ENCODE measurements at places on chromosomes 6 and 20.

- no peak for DNase-seq
Measured at GRCh38 chr20:24668791-24669190, 199.4 kb downstream of the SYNDIG1 start.

DNA sequence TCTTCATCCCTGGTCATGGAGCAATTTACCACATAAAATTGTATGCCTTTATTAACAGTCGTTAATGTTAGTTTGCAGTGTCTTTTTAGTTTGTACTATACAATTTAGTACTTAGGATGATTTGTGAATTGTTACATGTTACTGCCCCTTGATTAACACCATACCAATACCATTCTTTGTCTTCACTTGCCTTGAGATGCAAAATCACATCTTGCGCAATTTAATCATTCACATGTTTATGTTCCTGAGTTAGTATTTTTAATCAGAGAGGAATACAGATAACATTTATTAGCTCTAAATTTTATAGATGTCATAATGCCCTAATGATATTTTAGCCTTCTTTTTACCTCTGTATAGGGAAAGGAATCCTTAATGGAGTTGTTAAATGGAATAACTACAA lies 114.1 kb downstream of the SCAF8 start:
- DNase-seq: no peak

GRCh38 chr20:59561228-59561605 lies 43.1 kb upstream of the PHACTR3 start:
- no peak for DNase-seq

- DNase-seq: no peak
Measured at GRCh38 chr20:21395666-21396598, 1.4 kb downstream of the NKX2-4 start.

- DNase-seq: no peak
Measured at GRCh38 chr6:107125771-107126170, 10.5 kb upstream of the BEND3 start.

DNA sequence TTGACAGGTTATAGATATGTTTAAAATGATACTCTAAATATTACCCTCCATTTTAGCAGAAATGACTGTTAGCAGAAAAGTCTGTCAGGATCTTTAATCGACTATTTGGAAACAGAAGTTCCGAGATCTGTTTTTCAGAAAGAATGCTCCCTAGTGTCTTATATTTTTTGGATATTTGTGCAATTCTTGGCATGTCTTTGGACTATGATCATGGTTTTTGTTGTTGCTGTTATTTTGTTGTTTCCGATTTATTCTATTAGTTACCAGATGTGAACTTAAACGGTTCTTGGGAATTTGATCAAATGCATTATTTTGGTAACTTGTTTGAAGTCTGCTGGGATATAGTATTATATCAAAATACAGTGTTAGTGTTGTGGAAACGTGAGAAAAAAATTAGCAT lies 106.4 kb upstream of the CEP162 start:
- DNase-seq: no peak

DNA sequence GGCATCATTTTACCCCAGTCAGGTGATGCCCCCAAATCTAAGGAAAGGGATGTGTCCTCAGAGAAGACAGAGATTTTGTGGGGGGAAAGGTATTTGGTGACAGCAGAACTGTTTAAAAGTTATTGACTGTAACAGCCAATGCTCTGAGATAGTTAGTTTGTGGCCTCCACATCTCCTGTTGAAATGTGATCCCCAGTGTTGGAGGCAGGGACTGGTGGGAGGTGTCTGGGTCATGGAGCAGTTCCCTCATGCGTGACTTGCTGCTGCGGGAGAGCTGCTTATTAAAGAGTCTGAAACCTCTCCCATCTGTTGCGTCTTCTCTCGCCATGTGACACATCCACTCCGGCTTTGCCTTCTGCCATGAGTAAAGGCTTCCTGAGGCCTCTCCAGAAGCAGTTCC lies 282.8 kb upstream of the FOXQ1 start:
- DNase-seq: no peak

DNA sequence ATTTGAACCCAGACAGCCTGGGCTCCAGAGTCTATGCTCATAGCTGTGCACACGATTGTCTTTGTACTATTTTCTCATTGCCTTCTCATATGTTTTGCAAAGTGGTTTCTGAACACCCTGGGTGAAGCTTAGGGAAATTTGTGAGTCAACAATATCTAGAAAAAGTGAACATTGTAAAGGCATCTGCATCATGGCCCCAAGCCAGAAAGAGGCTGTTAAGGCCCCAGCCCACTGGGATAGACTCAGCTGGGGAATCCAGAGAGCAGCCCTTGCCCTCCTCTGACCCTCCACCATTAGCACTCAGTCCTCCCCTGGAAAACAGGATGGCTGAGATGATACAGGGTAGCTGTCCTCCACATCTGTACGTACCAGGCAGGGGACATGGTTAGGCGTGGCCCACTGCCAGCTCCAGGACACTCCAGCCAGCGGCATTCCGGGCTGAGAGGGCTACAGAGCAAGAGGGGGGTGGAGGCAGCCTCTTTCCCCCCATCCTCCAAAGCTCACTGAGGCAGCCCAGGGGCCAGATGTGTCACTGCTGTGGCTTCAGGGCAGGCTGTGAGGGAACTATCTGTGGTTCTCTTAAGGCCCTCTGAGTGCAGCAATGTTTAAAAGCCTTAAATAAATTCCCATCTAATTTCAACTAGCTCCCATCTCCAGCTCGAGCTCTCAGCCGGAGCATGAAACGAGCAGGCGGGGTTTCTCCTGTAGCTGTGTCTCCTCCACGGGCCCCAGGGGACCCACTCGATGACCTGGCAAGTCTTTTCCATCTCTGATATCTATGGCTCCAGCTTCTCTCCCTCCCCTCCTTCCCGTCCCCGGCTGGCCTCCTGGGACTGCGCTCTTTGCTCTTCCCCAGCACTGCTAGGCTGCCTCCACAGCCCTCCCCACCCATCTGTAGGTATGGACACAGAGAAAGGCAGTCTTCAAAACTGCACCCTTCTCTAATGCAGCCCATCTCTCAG lies 209.4 kb upstream of the LRFN2 start:
- no peak for DNase-seq

DNA sequence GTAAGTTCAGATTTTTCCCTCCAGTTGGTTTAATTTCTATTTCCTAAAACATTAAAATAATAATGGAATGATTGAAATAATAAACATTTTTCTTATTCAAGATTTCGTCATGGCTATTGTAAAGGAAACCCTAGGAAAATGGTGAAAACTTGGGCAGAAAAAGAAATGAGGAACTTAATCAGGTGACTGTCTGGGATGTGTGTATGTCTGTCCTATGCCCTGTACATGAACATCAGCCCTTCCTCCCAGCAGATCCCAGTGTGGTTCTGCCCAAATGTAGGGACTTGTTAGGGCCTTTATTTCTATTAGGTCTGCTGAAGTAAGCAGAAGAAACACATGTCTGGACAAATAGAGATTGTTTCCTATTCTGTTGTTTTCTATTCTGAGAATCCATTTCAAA lies 13.1 kb downstream of the RIOK1 start:
- DNase-seq: no peak

DNA sequence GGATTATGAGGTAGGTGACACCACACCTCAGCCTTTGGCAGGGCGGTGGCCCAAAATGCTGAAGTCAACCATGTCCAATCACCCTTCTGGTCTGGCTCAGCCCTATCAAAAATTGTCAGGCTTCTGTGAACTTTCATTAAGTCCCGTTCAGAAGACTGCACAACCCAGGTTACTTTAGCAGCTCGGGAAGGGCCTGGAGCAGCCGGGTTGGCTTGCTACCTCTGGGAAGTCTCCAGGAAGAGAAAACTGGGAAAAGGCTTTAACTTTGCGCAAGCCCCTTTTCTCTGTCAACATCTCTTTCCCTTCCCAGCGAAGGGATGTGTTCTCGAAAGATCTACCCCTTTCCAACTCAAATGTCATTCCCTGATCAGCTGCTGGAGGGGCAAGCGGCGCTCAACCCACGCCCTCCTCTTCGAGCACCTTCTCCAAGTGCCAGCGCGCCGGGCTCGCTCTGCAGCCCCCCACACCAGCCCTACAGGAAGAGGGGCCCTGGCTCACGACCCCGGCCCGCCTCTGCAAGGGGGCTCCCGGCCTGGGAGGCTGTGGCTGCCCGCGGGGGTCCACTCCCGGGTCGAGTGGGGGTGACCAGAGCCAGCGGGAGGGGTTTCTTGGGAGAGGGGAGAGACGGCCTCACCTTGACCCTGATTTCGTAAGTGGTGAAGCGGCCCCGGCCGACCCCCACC lies 573 bp downstream of the SNX3 start:
- DNase-seq: no peak

- no peak for DNase-seq
Measured at GRCh38 chr6:56687551-56687950, 44.9 kb upstream of the DST start.

DNA sequence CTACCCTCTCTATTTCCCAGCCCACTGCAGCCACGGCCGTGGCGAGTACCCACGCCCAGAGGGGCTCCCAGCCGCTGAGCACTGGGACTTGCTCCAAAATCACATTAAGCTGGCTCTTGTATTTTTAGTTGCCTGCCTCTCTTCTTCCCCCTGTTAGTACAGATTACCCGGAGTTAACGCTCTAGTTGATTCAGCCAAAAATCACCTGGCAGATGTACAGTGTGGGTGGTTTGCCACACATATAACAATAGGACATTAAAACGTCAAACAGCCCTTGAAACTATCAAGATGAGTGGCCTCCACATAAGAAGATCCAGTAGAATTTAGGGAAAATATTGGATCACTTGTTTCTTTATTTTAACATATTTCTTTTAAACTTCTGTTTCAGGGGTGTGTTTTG lies 268.8 kb upstream of the PRDM1 start:
- DNase-seq: no peak

GRCh38 chr20:14919501-14920081 lies 582.2 kb upstream of the FLRT3 start:
- DNase-seq: no peak

DNA sequence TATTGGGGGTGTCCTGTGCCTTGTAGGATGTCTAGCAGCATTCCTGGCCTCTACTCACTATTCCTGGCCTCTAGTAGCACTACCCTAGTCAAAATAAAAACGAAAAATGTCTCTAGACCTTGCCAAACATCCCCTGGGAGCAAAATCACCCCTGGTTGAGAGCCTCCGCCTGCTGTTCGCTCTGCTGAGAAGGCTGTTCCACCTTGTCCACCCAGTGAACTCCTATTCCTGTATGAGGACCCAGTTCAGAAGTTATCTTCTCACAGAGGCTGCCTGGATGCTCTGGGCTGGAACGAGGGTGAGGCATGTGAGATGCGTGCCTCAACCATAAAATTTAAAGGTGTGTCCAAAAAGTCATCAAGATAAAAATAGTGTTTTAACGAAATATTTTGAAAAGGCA lies 101.9 kb downstream of the TOX2 start:
- DNase-seq: no peak

GRCh38 chr6:110432285-110432900 lies 17.0 kb upstream of the DDO start:
- DNase-seq: no peak

Data from stimulated activated CD8-positive, alpha-beta memory T cell treated with anti-CD3 and anti-CD28 coated beads, Interleukin-4, amount 100 ng/mL, for 24 hours (primary cell).